ENCODE measurements at places on chromosomes 4 and X.
A peak's percentile ranks its signal among the peaks of the same experiment; 100 is the strongest.

GRCh38 chrX:31199056-31199839 is 127.4 kb upstream of the FTHL17 start:
- DNase-seq: no peak

GRCh38 chr4:102665527-102665926 is 95.2 kb downstream of the MANBA start:
- no peak for DNase-seq

DNA sequence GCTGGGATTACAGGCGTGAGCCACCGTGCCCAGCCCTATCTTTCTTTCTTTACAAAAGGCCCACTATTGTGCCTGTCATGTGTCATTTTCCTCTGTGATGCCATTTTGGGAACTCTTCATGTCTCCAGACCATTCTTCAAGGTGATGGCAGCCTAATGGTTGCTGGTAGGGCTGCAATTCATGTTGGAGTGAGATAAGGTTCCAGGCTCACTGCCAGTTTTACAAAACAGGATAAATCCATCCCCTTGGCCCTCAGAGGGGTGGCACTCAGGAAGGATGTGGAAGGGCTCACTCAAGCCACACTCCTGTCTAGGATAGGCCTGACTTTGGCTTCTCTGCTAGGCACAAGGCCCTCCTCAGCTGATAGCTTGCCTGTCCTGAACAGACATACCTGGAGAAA is 3.8 kb downstream of the TCEAL9 start:
- DNase-seq: no peak

- no peak for DNase-seq
Observed at GRCh38 chr4:168825975-168826374, 184.1 kb downstream of the CBR4 start.

- DNase-seq: no peak
Observed at GRCh38 chr4:182923366-182923765, 6.2 kb upstream of the DCTD start.

GRCh38 chr4:113328514-113328913 is 279.1 kb downstream of the ANK2 start:
- no peak for DNase-seq

DNA sequence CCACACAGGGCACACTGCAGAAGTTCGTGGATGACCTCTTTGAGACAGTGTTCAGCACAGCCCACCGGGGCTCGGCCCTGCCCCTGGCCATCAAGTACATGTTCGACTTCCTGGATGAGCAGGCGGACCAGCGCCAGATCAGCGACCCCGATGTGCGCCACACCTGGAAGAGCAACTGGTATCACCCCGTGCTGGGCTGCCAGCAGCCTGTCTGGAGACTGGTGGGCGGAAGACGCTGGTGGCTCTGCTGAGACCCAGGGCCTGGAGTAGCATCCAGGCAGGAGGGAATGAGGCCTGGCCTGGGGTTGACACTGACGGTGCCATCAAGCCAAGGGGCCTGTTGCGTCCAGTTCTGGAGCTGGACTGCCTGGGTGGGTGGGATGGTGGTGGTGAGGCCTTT is 8.6 kb downstream of the LAGE3 start:
- no peak for DNase-seq

DNA sequence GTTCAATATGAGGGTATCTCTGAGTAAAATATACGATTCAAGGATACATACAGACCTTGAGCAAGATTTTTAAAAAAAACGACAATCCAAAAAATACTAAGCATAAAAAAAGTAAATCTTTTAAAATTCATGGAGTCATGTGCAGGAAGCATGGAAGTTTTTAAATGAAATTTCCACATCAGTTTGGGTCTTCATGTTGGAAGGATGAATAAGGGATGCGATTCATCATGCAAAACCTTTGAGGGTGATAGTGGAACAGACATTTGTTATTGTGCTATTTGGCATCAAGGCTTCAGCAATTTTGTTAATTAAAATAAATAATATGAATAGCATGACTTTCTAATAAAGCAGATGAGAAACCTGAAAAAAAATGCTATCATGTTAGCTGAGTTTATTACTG is 815.0 kb upstream of the PCDH10 start:
- no peak for DNase-seq

DNA sequence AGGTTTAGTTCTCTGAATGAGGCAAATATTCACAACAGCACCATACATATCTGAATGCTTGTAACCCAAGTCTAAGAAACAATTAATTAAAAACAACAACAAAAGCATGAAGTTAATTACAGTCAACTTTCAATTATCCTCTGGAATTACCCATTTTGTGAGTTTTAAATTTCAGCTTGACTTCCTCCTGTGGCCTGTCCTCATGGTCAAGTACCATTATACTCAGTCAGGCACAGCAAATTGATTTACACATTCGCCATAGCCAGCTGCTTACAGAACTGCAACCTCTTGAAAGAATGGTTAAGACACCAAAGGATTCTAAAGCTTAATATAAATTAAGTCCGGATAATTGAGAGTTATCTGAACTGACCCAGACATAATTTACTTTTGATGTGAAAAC is 306.5 kb downstream of the CAMK2D start:
- DNase-seq: no peak

- DNase-seq: no peak
Observed at GRCh38 chrX:142214081-142214480, 9.0 kb upstream of the MAGEC2 start.

GRCh38 chrX:101493225-101493624 is 8.0 kb downstream of the ARMCX4 start:
- no peak for DNase-seq

GRCh38 chr4:107863850-107864371 is 39.2 kb downstream of the SGMS2 start:
- DNase-seq: no peak

DNA sequence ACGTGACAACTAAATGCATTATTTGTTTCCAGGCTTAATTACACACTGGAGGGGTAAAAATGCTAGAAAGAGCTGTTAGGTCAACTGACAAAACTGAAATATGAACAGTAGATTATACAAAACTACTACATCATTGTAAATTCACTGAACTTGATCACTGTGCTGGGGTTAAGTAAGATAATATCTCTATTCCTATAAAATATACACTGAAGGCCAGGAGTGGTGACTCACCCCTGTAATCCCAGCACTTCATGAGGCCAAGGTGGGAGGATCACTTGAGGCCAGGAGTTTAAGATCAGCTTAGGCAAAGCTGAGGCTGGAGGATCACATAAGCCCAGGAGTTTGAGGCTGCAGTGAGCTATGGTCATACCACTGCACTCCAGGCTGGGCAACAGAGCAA is 31.8 kb upstream of the NKX6-1 start:
- no peak for DNase-seq

- DNase-seq: no peak
Observed at GRCh38 chrX:12370497-12370986, 232.3 kb downstream of the FRMPD4 start.

DNA sequence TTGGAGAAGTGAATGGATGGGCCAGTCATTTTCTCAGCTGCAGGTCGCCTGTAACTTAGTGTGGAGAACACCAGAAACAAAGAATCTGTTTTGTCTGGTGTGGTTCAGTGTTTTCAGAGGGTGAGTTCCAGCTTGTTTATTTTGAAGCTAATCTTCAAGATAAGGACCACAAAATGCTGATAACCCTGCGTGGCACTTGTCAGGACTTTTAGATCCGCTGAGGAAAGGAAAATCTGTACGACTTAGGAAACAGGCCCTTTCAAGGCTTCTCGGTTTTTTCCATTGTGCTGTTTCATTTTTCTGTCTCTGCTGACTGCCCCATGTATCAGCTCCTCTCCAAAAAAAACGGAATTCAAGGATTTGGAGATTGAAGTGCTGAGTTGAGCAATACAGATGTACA is 8.7 kb upstream of the ANAPC4 start:
- no peak for DNase-seq

GRCh38 chr4:30844861-30845582 is 124.9 kb downstream of the PCDH7 start:
- DNase-seq: no peak

- DNase-seq: peak; percentile 2
Observed at GRCh38 chrX:152641996-152642395, 4.3 kb downstream of the GABRQ start.

All from GM12864 (cell line).